ENCODE measurements at places on chromosomes 12 and 14.

DNA sequence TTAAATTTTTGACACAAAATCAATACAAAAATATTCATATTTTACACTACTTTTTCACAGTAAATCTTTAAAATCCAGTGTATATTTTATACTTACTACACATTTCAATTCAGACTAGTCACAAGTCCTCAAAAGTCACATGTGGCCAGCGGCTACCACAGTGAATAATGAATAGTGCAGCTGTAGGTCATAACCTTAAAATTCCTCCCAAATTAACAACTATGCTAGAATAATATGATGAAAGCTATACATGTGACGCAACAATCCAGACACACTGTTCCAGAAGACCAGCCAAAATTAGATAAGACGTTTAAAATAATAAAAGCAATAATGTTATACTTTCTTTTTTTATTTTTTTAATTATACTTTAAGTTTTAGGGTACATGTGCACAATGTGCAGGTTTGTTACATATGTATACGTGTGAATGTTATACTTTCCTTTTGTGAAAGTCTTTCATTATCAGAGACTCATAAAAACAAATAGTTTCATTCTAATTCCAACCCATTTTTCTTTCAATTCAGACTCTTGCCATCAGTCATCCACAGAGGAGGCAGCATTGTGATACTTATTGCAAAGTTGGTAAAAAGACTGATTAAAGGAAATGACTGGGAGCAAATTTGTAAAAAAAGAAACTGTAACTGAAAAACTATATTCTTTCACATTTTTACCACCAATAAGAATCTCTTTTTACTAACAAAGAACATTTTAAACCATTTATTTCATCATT lies 67.0 kb downstream of the C2CD5 start:
- DNase-seq: peak; percentile 62

GRCh38 chr12:54390668-54391551 lies 6.4 kb upstream of the ZNF385A start:
- DNase-seq: no peak

- no peak for DNase-seq
Measured at GRCh38 chr14:68379510-68380328, 413.1 kb downstream of the ZFP36L1 start.

- DNase-seq: no peak
Measured at GRCh38 chr12:58601529-58601928, 318.8 kb downstream of the LRIG3 start.

GRCh38 chr12:6226679-6227051 lies 26.5 kb downstream of the CD9 start:
- DNase-seq: no peak

GRCh38 chr12:110349514-110350151 lies 53.9 kb downstream of the ANAPC7 start:
- no peak for DNase-seq

DNA sequence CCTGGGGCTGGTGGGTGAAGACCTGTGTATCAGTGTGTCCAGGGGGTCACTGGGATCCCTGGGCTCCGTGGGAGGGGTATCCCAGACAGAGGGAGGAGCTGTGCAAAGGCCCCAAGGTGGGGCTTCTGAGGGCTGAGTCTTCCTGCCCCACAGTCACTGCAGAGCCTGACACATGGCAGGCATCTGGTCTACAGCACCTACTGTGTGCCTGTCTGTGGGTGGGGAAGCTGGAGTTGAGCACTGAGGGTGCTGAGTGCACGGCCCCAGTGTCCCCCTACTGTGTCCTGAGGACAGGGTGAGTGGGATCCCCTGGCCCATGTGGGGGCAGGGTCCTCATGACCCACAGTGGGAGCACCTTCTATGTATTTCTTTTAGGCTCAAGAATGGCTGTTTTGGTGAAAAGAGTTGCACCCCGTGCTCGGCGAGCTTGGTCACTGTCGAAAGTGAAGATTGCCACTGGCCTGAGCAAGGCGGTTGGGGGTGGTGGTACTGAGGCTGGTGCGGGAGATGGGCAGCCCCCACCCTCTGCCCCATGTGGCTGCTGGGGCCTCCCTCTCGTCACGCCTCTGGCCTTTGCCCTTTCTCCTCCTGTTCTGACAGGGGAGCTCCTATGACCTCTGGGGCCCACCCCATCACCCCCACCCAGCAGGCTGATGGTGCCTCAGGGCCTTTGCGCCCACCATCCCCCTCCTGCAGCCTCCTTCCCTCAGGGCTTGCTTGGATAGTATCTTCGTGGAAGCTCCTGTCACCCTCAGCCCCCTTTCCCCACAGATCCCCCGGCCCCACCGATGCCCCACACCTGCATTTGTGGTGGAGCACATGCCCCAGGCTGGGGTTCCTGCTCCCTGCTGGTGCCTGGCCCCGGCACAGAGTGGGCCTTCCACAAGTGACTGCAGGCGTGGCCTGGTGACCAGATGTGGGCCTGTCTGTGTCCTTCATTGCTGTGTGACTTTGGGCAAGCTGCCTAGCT lies 55.8 kb downstream of the BEGAIN start:
- no peak for DNase-seq

GRCh38 chr14:74671789-74672188 lies 41.1 kb downstream of the AREL1 start:
- DNase-seq: peak; percentile 66

DNA sequence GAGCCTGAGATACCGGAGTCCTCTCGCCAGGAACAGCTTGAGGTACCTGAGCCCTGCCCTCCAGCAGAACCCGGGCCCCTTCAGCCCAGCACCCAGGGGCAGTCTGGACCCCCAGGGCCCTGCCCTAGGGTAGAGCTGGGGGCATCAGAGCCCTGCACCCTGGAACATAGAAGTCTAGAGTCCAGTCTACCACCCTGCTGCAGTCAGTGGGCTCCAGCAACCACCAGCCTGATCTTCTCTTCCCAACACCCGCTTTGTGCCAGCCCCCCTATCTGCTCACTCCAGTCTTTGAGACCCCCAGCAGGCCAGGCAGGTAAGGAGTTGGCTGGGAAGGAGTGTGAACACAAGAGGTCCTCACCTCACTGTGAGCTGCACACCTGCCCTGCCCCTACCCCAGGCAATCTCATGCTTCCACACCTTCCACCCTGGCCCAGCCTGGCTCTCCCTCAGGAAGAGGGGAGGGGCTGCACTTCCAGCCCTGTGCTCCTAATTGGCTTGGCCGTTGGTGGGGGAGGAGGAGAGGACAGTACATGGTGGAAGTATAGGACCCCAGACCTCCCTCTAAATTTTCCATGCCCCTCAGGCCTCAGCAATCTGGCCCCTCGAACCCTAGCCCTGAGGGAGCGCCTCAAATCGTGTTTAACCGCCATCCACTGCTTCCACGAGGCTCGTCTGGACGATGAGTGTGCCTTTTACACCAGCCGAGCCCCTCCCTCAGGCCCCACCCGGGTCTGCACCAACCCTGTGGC lies 6.2 kb downstream of the C1QL4 start:
- DNase-seq: no peak

DNA sequence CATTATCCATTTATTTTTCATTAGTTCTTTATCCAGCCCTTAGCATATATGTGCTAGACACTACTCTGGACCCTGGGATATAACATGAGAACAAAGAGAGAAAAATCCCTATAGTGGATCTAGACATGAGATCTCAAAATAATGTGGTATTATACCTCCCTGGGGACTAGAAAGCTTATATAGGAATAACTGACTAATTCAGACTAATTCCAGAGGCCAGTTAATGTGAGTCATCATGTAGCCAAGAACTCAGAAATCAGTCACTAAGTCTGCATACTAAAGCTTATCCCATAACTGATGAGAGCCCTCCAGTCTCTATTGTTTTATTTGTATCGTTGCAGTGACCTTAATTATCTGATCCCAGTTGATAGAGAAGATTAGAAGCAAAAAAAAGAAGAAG lies 267.1 kb upstream of the RGS6 start:
- peak; percentile 79 for DNase-seq

- peak; percentile 99 for DNase-seq
Measured at GRCh38 chr12:6851153-6851920, at the start of gene CDCA3. TSS of gene CDCA3 (minus strand) at chr12:6851286. CDS start at chr12:6850952, 334 bp downstream.

DNA sequence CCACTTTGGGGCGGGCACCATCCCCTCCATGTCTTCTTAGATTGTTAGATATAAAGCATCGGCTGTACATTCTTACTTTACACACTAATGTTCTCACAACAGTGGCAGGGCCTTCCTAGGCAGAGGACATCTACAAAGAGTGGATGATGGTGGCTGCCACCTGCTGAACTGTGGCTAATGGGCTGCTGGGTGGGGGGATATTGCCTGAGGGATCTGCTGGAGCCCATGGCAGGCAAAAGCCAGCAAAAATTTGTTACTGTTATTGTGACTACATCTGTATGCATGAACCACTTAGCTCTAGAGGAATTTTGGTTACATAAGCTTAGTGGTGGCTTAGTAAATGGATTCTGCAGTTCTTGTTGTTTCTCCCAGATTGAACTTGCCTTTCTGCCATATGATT lies 52.6 kb downstream of the DIP2B start:
- DNase-seq: no peak

- no peak for DNase-seq
Measured at GRCh38 chr12:57231276-57232021, 1.9 kb downstream of the SHMT2 start.

DNA sequence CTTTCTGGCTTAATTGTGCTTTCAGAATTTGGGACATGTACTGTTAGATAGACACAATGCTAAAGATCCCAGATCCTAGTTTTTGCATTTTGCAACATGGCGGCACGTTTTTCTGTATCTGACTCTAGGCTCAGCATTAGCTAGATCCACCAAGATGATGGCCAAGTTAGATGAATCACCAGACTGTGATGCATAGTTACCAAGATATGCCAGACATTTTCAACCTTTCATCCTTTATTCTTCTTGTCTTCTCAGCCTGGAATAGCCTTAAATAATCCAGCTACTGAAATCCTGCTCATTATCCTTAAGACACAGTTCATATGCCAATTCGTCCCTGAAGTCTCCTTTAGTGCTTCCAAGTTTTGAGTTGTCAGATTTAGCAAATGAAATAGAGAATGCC lies 144.9 kb upstream of the CRY1 start:
- DNase-seq: no peak

- DNase-seq: peak; percentile 42
Measured at GRCh38 chr12:119180380-119181040, 1.8 kb downstream of the HSPB8 start.

DNA sequence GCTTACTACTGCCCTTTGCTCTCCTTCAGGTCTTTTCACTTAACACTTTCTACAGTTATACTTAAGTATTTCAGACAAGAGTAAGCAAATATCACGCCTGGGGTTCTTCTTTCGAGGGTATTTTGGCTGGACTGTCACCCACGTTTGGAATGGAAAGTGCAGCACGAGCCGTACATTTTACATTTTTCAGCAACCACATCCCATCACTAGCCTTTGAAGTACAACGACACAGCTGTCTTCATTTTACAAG lies 349 bp upstream of the FAM177A1 start:
- no peak for DNase-seq

DNA sequence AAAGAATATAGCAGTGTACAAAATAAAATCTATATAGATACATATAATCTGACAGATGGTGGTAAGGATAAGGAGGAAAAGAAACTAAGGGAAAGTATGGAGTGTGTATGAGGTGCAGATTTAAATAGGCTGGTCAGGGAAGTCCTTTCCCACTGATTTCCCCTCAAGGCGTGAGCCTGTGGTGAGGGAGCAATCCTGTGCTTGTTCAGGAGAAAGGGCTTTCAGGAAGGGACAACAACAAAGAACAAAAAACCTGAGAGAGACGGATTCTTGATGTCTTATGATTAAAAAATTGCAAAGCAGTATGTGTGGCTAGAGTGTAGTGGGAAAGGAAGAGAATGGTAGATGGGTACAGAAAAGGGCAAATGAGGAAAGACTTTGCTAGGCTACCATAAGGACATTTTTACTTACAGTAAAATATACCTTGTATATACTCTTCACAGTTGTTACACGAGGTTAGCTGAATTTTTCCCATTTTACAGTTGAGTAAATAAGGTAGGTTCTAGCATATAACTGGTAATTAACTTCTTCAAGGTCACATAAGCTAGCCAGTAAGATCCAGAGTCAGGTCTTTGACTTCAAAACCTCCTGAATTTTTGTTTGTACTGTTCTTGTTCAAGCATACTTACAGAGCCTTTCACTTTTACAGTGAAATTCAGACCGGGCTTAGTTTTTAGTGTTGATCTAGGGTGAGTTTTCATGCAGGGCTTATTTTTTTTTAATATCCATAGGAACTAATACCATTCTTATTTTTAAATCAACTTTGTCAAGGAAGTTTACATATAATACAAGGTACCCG lies 15.6 kb downstream of the CNOT2 start:
- DNase-seq: no peak

- DNase-seq: no peak
Measured at GRCh38 chr14:102293781-102294180, 11.2 kb downstream of the MOK start.

GRCh38 chr12:53215497-53215896 lies 8.4 kb upstream of the ITGB7 start:
- DNase-seq: no peak

DNA sequence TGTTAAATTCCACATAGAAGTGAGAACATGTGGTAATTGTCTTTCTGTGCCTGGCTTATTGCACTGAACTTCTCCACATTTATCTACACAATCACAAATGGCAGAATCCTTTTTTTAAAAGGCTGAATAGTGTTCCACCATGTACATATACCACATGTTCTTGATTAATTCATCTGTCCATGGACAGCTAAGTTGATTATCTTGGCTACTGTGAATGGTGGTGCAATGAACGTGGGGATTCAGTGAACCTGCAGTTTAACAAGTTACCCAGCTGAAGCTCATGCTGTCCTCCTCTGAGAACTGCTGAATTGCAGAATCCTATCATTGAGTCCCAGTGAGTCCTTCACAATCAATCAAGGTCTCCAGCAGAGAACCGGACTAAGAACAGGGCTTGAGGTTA lies 74.9 kb downstream of the TBK1 start:
- DNase-seq: no peak

GRCh38 chr12:65685514-65685913 lies 138.8 kb upstream of the HMGA2 start:
- peak; percentile 41 for DNase-seq

DNA sequence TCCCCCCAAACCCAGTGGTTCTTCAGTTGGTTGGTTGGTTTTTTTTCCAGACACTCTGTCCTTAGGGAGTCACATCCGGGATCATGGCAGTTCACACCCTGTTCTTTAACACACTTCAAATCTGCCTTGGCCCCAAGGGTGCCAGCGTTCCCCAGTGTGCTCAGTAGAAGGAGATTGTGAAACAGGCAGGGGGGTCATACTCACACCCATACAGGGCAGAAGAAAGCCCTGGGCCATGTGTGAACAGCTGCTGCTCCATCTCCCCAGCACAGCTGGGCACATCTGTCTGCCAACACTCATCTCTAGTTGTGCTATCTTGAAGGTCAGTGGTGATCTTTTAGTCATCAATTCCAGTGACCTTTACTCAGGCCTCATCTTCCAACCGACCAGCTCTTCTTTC lies 64.4 kb upstream of the FUT8 start:
- DNase-seq: no peak

DNA sequence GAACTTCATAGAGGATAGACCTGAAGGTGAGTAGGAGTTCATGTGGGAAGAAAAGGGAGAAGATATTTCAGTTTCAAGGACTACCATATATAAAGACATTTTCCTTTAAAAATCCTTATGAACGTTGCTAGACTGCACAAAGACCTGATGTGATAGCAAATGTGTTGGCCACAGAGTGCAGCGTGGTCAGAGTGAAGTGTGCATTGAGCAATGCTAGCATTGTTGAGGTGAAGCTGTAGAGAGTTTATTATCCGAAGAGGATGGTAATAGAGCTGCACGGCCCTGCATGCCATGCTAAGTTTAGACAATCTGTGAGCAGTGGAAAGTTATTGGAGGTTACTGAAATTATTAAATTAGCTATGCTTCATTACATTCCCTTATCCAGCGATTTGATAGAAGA lies 413.0 kb downstream of the CCDC91 start:
- no peak for DNase-seq

Measured in HFFc6 (cell line).